ENCODE measurements at places on chromosomes 3 and 15. TPM values are rescaled to one million over a fixed set of nuclear protein-coding genes. Genes with fewer than 3 reads are reported as not detected.

The SCAMP5 gene
- total RNA-seq = 0.64 TPM

The SPRED1 gene
- total RNA-seq = 22.6 TPM

The GOLGA8S gene
- not detected for total RNA-seq

The EOGT gene
- 49.3 TPM for total RNA-seq

The TLR9 gene
- total RNA-seq = 0.07 TPM

The LRRC2 gene
- total RNA-seq = 0.36 TPM

The GHRL gene
- not detected for total RNA-seq

The TNNC1 gene
- total RNA-seq = not detected

The HIGD2B gene
- not detected for total RNA-seq

The AGBL1 gene
- total RNA-seq = not detected

The ALPK3 gene
- total RNA-seq = under 0.01 TPM

The PLA2G4D gene
- total RNA-seq = 0.07 TPM

The CMTM8 gene
- total RNA-seq = 1.4 TPM

The ACAD9 gene
- 36.2 TPM for total RNA-seq

The ST8SIA2 gene
- total RNA-seq = not detected

The DCBLD2 gene
- total RNA-seq = 98.1 TPM

The SI gene
- not detected for total RNA-seq

The CADPS gene
- total RNA-seq = 0.14 TPM

The STARD9 gene
- total RNA-seq = 1.9 TPM

The ITIH1 gene
- not detected for total RNA-seq

The DLG1 gene
- total RNA-seq = 231 TPM

Measured in nasal cavity respiratory epithelium epithelial cell of viscerocranial mucosa (primary cell).